ENCODE measurements at places on chromosomes 7 and 10.

GRCh38 chr10:49359349-49360270 is 36.3 kb downstream of the DRGX start:
- no peak for DNase-seq

GRCh38 chr7:105245398-105246114 is 143.2 kb downstream of the SRPK2 start:
- no peak for DNase-seq

- DNase-seq, result no peak
Measured at GRCh38 chr10:113213035-113213434, 263.0 kb downstream of the TCF7L2 start.

DNA sequence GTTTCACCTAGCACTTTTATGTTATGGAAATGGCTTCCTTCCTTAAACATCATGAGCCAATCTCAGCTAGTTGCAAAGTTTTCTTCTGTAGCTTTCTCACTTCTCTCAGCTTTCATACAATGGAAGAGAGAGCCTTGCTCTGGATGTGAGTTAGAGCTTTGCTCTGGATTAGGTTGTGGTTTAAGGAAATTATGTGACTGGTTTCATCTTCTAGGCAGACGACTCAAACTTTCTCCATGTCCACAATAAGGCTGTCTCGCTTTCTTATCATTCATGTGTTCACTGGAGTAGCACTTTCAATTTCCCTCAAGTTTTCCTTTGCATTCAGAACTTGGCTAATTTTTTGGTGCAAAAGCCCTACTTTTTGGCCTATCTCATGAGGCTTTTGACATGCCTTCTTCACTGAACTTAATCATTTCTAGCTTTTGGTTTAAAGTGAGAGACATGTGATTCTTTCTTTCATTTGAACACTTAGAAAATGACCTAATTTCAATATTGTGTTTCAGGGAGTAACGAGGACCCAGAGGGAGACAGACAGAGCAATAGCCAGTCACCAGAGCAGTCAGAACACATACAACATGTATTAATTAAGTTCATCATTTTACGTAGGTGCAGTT is 49.8 kb downstream of the CNOT4 start:
- DNase-seq, result no peak

DNA sequence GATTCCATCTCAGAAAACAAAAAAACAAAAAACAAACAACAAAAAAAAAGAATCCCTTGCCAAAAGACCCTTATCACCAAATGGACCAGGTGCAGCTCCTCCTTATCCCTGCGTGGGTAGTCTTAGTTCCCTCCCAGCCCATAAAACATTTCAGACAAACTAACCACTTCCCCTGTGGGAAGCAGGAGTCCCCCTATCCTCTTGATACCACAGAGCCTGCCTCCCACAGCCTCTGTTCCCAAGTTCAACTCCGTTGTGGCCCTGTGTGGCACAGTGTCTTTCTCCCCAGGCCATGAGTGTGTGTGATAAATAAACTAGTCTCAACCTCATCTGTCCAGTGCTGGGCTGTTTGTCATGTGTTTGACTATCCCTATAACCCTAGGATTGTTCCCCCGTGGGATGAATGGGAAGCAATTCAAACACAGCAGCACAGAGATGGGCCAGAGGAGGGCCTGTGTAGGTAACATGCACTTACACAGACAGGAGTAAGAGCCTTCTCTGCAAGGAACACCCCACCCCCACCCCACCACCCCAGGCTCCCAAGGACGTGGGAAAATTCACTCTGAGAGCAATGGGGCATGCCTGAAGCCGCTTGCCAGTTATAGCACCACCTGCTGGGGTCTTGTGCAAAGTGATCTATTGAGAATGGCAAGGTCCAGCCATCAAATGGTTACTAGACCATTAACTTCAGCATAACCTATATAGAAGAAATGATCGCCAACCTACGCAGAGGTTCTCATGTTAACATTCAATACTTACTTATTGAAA is 147.1 kb upstream of the GHITM start:
- DNase-seq, result no peak

- peak; percentile 17 for DNase-seq
Measured at GRCh38 chr10:14971867-14972448, 12.8 kb downstream of the MEIG1 start.

- no peak for DNase-seq
Measured at GRCh38 chr10:110077436-110078130, 69.8 kb downstream of the ADD3 start.

DNA sequence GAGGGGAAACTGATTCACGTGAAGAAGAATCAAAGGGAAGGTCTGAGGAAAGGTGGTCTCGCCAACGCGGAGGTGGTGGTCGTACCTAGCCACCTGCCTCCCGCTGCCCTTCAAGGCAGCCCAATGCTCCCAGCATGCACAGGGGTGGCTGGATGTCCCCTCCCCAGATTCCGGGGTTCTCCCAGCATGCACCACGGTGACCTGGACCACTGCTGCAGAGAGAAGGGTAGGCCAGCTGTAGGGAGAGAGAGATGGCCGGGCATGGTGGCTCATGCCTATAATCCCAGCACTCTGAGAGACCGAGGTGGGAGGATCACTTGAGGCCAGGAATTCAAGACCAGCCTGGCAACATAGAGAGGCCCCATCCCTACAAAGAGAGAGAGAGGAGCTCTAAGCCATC is 32.4 kb upstream of the PPP2R2D start:
- no peak for DNase-seq

GRCh38 chr7:106367018-106367420 is 82.2 kb upstream of the NAMPT start:
- no peak for DNase-seq

- no peak for DNase-seq
Measured at GRCh38 chr7:151330661-151331060, 11.0 kb upstream of the NUB1 start.

DNA sequence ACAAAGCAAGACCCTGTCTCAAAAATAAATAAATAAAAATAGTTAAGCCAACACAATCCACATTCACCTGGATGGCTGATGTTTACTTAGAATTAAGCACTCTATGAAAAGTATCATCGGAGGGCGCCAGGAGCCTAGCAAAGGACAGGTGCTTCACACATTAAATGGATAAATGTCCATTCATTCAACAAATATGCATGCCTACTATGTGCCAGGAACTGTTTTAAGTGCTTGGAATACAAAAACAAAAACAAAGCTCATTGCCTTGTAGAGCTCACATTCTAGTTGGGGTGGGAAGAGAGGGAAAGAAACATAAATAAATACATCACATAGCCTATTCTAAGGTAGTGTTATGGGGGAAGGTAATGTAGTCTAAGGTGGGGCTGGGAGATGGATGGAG is 4.1 kb downstream of the BAIAP2L1 start:
- no peak for DNase-seq

DNA sequence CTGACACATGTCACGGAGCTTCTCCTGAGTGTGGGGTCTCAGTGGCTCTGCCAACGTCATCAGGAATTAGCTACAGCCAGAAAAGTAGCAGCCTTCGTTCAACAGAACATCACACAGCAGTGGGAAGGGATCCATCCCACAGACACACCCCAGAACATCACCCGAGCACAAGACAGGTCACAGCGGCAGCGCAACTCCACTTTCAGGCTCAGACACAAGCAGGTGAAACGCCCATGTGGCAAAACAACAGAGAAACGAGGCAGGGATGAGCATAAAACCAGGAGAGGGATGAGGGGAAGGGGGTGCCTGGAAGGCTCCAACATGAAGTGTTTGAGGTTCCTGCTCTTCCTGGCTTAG is 44.8 kb downstream of the CAMK2B start:
- no peak for DNase-seq

DNA sequence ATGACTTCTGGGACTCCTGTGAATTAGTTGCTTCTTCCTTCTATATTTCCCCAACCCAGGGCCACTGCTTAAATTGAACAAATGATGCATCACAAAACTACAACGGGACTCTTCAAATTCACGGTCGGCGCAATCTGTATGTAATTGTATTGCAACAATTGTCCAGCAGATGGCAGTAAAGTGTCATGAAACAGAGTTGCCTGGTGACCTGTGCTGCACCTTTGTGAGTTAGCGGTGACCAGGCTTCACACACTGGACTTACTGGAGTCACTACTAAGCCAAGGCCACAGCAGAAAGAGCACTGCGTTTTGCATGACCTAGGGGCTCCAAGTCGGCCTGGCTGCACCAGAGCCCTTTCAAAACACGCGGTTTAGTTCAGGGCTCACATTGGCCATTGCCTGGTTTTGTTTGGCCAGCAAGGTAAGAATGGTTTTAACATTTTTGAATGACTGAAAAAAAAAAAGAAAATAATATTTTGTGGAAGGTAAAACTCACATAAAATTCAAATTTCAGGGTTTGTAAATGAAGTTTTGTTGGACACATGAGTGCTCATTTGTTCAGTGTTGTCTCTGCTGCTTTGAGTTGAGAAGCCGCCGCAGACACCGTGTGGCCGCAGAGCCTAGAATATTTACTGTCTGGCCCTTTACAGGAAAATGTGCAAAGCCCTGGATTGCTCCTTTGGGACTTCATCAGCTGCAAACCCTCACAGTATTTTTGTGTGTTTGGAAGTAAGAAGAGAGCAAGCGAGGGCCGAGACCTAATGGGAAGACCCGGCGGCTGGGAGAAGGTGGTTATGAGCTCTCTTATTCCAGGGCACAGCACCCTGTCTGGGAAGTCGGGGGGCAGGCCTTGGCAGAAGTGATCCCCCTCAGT is 23.2 kb upstream of the ZNF32 start:
- no peak for DNase-seq

- DNase-seq, result peak; percentile 45
Measured at GRCh38 chr10:43409385-43410109, 561 bp upstream of the HNRNPF start.

- DNase-seq, result no peak
Measured at GRCh38 chr7:69561266-69561960, 36.9 kb upstream of the AUTS2 start.

DNA sequence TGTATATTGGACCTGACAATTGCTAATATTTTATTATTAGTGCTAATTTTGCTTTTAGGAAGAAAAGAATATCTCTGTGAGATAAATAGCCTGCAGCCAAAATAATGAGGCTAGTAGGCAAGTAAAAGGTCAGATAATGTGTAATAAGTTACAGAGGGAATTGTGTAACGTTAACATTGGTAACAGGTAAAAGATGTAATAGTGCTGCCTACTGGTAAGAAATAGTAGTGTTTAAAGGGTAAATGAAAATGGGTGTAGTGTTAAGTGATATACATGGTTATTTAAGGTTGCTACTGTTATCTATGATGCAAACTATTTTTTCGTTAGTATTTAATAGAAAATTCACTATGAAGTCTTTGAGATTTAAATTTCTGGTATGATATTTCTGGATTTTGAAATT is 9.2 kb upstream of the FOXP2 start:
- DNase-seq, result no peak

GRCh38 chr10:52645187-52645758 is 127.3 kb downstream of the MBL2 start:
- no peak for DNase-seq

DNA sequence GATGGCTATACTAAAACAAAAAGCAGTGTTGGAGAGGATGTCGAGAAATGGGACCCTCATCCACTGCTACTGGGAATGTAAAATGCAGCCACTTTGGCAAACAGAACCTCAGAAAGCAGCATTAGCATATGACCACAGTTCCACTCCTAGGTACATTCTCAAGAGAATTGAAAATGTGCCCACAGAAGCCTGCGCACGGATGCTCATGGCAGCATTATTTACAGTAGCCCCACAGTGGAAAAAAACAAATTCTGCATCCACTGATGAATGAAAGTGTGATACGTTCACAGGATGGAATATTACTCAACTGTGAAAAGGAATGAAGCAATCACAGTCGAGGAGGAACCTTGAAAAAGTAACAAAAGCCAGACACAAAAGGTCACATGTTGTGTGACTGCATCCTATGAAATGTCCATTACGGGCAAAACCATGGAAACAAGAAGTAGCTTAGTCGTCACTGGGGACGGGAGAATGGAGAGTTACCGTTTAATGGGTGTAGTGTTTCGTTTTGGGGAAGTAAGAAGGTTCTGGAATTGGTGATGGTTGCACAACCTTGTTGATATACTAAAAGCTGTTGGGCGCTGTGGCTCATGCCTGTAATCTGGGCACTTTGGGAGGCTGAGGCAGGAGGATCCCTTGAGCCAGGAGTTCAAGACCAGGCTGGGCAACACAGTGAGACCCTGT is 2.5 kb upstream of the UPK3B start:
- no peak for DNase-seq

DNA sequence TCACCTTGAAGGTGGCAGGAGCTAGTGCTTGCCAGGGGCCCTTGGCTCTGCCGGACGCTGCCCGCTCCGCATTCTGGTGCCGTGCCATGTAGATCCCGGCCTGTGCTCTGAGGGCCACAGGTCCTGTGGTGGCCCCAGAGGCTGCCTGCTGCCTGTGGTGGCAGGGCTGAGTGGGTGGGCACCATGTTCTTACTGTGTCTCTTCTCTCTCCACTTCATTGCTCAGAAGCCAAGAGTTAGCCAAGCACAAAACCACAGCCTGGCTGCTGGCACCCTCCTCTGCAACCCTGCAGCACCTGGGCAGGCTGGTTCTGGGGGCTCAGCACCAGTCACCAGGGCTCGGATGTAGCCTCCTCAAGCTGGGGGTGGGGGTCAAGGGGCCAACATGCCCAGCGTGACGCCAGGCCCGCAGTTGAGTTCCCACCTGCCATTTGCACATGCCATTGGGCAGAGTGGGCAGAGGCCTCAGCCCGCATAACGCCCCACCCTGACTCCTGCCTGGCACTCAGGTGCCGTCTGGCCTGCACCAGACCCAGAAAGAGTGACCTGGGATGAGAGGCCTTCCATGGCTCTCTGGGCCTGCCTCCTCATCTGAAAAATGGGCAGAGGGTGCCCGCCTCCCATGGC is 16.3 kb downstream of the ZMIZ1 start:
- DNase-seq, result no peak

DNA sequence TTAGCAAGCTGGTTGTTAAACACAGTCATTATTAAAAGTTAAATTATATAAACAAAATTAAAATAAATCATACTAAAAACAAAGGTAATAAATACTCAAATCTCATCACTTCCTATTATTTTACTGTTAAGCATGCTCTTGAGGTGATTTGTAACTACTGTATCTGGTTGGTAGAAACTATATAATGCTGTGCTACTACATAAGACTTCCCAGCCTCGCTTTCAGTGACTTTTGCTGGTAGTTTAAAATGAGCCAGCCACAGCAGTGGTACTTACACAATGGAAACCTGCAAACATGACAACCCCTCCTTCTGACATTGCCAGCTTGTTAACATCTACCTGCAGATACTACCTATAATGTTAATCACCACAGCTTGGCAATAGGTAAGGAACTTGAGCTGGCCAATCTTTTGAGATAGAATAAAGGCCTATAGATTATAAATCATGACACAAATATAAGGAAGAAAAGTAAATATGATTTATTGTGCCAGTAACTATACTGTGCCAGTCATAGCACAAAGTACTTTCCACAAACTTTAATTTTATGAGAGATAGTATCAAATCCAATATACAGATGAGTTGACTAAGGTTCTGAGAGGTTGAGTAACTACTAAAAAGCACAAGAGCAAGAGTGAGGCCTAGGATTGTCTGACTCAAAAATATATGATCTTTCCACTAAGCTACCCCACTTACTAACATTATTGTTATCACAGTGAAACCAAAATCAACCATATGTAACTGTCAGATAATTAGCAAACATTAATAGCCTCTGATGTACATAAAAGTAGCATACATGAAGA is 181.1 kb upstream of the ASAH2 start:
- no peak for DNase-seq

Measured in activated CD8-positive, alpha-beta memory T cell treated with anti-CD3 and anti-CD28 coated beads for 1 hour (primary cell).